Fibroblast of skin of left quadriceps (primary cell): ENCODE measurements at places on chromosomes 13 and 19.

- no peak for DNase-seq
These were observed at the start of gene FXYD7 for GRCh38 chr19:35143231-35143715. FXYD7 (plus strand) TSS chr19:35143255; CDS start chr19:35143334, 79 bp downstream.

GRCh38 chr19:40245506-40246128 lies 19.1 kb upstream of the CCNP start:
- no peak for DNase-seq

- DNase-seq: no peak
These were observed 187.3 kb downstream of the USP12 start for GRCh38 chr13:26984337-26984736.

DNA sequence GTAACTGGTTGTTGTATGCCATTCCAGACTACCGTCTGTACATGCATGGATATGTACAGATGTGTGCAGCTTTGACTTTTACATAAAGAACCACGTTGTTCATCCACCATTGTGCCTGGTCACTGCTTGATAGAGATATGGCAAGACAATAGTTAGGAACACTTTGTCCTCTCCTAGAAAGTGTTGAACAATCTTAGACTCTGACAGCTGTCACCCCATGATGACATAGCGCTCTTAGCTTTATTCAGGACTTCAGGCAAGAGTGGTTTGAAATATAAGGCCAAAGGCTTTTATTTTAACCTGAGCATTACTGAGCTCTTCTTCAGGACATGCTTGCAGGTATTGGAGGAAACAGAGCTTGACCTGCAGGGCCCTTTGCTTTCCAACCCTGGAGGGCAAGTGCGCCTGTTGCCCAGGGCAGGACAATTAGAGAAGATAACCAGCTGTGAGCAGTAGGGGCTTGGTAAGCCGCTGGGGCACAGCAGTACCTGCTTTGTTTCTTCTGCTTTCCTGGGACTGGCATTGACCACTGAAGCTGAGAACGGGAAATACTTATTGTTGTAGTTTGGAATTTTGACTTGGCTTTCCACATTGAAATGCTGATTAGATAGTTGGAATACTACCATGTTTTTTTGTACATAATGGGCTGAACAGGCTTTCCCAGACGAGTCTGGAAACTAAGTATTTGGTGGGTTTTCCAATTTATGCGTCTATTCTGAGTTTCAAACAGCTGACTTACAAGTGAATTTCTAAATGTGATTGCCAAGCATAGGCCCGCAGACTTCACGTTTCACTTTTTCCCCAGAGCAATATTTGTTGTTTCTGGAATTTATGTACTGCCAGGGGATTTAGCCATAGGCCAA lies 51.1 kb downstream of the GARRE1 start:
- DNase-seq: no peak

GRCh38 chr13:49272296-49272695 lies 24.6 kb downstream of the CDADC1 start:
- no peak for DNase-seq

GRCh38 chr13:113138792-113139551 lies 16.4 kb downstream of the F10 start:
- DNase-seq: no peak

DNA sequence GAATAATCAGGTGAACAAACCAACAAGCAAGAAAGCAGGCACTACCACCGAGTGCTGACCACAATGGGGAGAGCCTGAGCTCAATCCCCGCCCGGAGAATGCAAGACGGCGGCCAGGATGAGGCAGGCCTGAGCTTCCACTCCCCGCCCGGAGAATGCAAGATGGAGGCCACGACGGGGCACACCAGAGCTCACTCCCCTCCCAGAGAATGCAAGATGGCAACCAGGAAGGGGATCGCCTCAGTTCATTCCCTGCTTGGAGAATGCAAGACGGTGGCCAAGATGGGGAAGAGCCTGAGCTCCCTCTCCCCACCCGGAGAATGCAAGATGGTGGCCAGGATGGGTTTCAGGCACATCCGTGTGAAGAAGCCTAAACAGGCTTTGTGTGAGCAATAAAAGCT lies 24.7 kb upstream of the MIER2 start:
- DNase-seq: no peak

DNA sequence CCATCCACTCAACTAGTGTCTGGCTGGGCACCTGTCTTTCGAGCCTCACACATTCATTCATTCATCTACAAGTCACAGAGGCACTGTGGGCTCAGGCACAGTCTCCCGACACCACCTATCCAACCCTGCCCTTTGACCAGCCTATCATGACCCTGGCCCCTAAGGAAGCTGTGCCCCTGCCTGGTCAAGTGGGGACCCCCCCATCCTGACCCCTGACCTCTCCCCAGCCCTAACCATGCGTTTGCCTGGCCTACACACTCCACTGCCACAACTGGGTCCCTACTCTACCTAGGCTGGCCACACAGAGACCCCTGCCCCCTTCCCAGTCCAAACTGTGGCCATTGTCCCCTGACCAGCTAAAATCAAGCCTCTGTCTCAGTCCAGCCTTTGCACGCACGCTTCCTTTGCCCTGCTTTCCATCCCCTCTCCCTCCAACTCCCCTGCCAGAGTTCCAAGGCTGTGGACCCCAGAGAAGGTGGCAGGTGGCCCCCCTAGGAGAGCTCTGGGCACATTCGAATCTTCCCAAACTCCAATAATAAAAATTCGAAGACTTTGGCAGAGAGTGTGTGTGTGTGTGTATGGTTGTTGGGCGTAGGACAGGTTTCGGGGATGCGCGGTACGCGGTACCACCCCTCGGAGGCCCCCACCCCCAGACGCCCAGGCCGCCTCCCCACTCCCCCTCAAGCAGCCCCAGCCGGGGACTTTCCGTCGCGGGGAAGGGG lies 404 bp upstream of the IL27RA start:
- DNase-seq: no peak

DNA sequence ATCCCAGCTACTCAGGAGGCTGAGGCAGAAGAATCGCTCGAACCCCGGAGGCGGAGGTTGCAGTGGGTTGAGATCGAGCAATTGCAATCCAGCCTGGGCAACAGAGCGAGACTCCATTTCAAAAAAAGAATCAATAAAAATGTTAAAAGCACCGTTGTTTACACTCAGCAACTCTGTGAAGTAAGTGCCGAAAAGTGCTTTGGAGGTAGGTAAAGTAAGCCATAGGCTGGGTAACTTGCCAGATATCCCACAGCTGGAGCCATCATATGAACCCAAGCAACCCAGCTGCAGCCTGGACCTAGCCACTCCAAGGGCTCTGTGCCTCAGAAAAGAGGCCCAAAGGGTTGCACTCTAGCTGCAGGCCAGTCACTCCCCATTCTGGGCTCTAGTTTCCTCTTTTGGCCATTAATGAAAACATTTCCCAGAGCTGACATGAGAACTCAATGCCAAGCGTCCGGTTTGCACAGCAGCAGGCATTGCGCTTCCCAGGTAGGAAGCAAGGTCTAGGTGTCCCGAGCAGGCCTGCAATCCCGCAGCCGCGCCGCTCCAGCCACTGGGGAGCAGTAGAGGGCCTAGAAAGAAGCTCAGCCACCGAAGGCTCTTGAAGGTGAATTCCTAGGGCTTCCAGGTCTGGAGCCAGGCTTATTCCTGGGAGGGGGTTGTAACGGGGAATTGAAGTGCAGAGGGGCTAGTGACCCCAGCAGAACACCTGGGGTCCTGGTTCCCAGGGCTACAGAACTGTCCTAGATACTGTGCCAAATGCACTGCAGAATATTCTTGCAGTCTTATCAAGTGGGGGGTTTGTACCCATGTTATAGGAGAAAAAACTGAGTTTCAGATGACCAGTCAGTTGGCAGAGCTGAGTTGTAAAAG lies 4.1 kb upstream of the CD79A start:
- DNase-seq: peak; percentile 12

DNA sequence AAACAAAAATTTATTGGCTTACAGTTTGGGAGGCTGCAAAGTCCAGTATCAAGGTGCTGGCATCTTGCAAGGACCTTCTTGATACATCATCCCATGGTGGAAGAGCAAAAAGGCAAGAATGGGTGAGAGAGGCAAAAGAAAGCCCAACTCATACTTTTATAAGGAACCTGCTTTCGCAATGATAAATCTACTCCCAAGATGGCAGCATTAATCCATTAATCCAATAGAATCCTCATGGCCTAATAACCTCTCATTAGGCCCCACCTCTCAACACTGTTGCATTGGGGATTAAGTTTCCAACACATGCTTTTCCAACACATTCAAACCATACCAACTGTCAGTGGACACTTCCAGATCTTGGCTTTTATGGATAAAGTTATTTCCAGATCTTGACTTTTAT lies 48.7 kb upstream of the ZNF507 start:
- no peak for DNase-seq

DNA sequence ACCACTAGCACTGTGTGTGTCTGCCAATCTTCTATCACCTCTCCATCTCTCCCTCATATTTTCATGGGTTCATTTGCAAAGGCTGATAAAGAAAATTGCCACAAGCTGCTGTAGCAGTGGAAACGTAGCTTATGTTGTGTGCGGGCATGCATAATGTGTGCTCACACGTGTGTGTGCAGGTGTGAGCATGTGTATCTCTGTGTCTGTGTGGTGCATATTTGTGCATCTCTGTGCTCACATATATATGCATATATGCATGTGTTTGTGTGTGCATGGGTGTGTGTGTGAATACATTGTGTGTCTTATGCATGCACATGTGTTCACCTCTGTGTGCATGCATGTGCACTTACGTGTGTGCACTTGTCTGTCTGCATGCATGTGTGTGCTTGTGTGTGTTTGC lies 181.8 kb upstream of the UBL3 start:
- DNase-seq: no peak

GRCh38 chr19:4684312-4685095 lies 14.4 kb upstream of the MYDGF start:
- DNase-seq: no peak

GRCh38 chr19:11031421-11032070 lies 57.7 kb upstream of the LDLR start:
- no peak for DNase-seq

- no peak for DNase-seq
These were observed at the start of gene GRIN3B for GRCh38 chr19:1000095-1000494. GRIN3B (plus strand) TSS chr19:1000419; CDS start chr19:1000438, 19 bp downstream.

DNA sequence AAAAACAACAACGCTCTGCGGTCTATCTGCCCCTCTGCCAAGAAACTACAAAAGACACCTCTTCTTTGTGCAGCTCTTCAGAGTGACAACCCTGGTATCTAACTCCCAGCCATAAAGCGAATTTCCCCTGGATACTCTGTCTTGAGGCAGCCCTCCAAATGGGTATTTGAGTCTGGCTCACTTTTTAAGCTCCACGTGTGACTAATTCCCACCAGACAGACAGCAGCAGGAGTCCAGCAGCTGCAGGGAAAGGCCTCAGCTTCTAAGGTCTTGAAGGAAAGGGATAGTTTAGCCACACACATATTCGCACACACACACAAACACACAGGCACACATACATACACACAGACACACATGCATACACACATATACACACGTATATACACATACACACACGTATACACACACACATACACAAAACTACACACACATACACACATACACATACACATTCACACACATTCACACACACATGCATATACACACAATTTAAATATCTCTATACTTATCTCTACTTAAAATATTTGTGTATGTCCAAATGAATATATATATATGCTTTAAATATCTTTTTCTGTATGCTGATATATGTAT lies 188.8 kb downstream of the TSHZ3 start:
- no peak for DNase-seq

DNA sequence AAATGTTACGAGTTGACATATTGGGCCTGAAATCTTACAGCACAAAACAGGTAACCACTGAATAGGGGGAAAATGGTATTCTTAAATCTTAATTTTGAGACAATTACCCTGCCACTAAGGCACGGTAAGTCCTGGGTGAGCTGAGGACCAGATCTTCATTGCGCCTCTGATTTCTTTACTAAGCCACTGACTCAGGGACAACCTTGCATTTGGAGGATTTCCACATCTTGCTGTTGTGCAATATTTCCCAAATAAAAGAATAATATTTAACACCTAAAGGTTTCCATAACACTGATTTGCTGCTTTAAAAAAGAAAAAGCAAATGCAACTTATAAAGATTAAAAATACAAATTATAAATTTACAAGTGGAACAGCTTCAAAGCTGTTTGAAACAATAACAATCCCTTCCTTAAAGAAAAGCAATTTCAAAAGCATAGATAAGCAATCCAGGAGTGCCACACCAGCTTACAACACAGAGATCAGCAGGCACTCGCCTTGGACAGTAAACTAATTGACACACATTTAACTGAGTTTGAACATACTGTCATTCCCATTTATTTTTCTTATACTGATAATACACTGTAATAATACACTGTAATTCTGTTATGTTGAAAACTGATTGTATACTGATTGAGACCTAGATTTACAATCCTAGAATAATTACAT lies 79.6 kb upstream of the DOCK9 start:
- DNase-seq: no peak

DNA sequence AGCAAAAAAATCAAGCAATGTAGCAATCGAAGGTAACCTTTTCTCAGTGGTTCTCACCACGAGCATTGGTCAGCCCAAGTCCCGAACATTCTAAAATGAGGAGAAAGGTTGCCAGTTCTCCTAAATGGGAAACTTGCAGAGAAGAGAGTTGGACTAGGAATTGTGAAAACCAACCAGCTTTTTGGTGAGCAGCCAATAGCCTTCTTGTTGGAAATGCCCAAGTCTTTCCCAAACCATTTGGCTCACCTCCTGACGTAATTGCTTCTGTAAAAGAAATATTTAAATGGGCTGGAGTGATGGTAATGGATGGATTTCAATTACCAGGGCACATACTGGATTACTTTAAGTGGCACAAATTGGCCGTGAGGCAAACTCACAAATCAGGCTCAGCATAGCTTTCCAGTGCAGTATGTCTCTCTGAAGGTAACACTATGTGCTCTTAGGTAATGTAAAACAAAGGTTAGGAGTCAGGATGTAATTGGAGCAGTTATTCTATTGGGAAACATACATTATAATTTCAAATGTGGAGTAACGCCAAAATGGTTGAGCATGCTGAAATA lies 423.2 kb downstream of the KLF5 start:
- no peak for DNase-seq

DNA sequence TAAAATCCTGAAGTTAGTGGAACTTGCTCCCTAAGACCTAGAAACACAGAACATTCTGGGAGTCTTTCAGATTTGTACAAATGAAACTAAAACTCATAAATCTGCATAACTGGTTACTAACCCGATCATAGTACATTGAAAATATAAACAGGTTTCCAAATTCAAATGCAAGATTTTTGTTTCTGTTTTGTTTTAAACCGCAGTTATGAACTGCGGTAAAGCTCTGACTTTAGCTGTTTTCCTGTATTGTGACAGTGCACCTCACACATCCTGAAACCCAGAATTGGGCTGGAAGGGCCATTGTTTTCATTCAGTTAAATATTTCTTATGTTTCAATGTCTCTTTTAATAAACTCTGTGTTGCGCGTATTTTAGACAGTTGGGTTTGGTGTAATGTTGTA lies 204.7 kb downstream of the SHISA2 start:
- DNase-seq: no peak

- no peak for DNase-seq
These were observed 1.6 kb downstream of the LINGO3 start for GRCh38 chr19:2306281-2306806.
